ENCODE measurements at places on chromosomes 13 and 19.

DNA sequence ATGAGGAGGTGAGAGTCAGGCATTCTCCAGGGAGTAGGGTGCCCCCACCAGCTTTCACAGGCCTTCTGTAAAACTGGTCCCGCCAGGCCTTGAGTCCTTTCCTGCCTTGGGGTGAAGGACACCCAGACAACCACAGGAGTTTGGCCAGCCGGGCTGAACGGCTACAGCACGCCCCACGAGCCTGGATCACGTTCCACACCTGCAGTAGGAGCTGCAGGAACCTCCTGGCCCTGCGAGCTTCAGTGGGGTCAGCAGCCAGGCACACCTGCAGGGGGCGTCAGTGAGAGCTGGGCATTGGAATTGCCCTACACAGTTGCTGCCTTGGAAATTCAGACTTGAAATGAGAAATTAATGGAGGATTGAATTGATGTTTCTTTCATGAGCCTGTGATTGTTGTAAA is 45.7 kb downstream of the COL4A2 start:
- no peak for DNase-seq

DNA sequence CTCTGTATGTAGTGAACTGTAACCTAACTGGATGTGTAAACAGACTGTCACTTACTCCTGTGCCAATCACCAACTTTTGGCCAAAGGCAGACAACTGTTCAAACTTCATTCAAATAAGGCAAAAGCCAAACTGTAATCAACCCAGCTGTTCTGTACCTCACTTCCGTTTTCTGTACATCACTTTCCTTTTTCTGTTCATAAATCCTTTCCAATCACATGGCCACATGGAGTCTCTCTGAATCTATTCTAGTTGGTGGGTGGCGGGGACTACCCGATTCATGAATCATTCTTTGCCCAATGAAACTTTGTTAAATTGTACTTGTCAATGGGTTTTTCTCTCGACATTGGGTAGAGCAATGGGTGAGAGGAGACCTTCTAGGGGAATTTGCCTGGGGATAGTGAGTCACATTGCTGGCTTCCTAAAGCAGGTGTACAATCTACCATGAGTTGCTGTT is 178.3 kb upstream of the RFC3 start:
- no peak for DNase-seq

DNA sequence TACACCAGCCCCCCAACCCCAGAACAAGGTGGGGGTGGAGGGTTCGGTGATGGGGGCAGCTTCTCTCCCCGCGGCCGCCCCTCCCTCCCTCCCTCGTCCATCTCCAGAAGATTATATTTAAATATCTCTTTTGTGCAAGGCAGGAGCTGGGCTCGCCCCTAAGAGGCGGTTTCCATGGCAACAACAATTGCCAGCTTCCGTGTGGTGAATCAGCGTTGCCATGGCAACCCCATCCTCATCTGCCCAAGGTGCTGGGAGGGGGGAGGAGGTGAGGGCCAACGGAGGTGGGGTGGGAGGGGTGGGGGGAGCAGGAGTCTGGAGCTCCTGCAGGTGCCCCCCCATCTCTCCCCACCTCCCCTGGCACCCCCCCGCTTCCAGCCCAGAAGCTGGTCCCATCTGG is 46.4 kb downstream of the CELF5 start:
- DNase-seq, result peak; percentile 97

GRCh38 chr19:31498781-31499180 is 149.5 kb upstream of the TSHZ3 start:
- DNase-seq, result no peak

DNA sequence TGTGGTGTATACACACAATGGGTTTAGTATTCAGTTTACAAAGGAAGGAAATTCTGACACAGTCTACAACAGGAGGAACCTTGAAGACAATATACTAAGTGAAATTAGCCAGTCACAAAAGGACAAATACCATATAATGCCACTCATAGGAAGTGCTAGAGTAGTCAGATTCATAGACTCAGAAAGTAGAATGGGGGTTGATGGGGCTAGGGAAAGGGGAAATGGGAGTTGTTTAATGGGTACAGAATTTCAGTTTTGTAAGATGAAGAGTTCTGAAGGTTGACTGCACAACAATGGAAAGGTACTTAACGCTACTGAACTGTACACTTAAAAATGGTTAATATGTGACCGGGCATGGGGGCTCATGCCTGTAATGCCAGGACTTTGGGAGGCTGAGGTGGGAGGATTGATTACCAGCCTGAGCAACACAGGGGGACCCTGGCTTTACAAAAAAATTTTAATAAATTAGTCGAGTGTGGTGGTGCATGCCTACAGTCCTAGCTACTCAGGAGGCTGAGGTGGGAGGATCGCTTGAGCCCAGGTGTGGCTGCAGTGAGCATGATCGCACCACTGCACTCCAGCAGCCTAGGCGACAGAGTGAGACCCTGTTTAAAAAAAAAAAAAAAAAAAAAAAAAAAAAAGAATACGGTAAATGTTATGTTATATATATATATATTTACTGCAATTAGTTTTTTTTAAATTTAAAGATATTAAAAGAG is 45.0 kb downstream of the SLC15A1 start:
- no peak for DNase-seq

GRCh38 chr19:14393329-14393728 is 12.1 kb downstream of the ADGRE5 start:
- no peak for DNase-seq

DNA sequence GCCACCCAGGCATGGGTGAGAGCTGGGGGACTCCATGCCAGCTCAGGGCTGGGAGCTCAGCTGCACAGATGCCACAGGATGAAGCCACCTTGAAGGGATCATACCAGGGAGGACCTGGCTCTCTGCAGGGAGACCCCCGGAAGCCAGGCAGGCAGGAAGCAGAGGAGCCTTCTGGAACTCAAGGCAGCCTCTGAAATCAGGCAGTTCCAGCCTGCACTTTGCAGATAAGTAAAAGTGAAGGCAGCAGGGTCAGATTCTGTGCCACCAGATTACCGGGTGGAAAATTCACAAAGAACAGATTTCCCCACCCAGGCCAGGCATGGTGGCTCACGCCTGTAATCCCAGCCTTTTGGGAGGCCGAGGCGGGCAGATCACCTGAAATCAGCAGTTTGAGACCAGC is 2.5 kb downstream of the TMEM259 start:
- no peak for DNase-seq

GRCh38 chr13:98044301-98044700 is 90.8 kb downstream of the IPO5 start:
- DNase-seq, result no peak

All from NCI-H1436 (cell line).